ENCODE measurements at places on chromosomes 3 and 15.

- no peak for DNase-seq
These were observed 1.1 kb upstream of the GPR62 start for GRCh38 chr3:51954105-51954504.

GRCh38 chr15:33200444-33200843, 5.9 kb upstream of the FMN1 start:
- no peak for DNase-seq

DNA sequence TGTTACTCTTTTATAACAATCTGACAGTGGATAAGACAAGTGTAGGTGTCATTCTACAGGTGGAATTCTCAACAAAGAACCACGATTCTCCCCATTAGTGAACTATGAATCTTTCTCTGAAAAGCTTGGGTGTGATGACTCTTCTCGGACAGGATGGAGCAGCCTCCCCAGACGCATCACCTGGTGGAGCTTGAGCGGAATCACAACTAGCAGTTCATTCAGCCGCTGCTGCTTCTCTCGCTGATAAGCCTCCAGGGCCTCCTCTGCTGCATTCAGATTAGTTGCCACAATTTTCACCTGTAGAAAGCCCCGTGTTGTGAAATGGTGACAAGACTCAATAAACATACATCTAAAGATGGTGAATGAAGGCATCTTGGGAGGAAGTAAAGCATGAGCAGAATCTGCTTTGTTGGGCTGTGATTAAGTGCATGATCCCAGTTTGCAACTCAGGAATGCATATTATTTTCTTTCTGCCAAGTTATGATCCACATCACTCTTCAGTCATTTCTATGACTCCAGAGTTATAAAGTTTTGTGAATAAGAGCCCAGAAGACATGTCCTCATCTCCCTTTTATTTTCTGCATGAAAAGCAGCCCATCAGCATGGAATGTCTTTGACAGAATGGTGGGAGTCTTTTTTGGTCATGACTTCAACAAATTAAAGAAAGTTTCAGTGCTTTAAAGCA, 93.6 kb downstream of the BOC start:
- no peak for DNase-seq

GRCh38 chr3:23747841-23748240, 57.9 kb upstream of the UBE2E1 start:
- no peak for DNase-seq

GRCh38 chr15:28990390-28990789, 104.6 kb downstream of the APBA2 start:
- no peak for DNase-seq

All from stimulated activated CD8-positive, alpha-beta memory T cell treated with anti-CD3 and anti-CD28 coated beads, Interleukin-7, amount 100 ng/mL, for 48 hours (primary cell).